Myocyte (in vitro differentiated cells): ENCODE measurements at places on chromosomes 2 and 18. TPM values are rescaled to one million over a fixed set of nuclear protein-coding genes. Genes with fewer than 3 reads are reported as not detected.

PTPRN gene
- total RNA-seq, result 0.24 and 0.68 TPM in 2 replicates

GRP gene
- total RNA-seq, result not detected in 2 replicates

WNT6 gene
- 0.31 and 0.37 TPM in 2 replicates for total RNA-seq

UGT1A3 gene
- total RNA-seq, result not detected in 2 replicates

RUFY4 gene
- total RNA-seq, result 0.08 TPM in 1 of 2 replicates, not detected in the other

- DNase-seq, result no peak
Observed at GRCh38 chr2:237324405-237324831, 89.5 kb downstream of the COL6A3 start.

- no peak for DNase-seq
Observed at GRCh38 chr18:11150271-11150615, 874 bp upstream of the PIEZO2 start.

- DNase-seq, result no peak
Observed at GRCh38 chr2:104938231-104938941, 84.5 kb downstream of the POU3F3 start.

- DNase-seq, result no peak
Observed at GRCh38 chr2:7609556-7609955, 692.3 kb downstream of the RNF144A start.

GRCh38 chr2:169504651-169505050 lies 4.9 kb upstream of the KLHL41 start:
- DNase-seq, result no peak

GRCh38 chr2:213285404-213285803 lies 1.1 kb downstream of the SPAG16 start:
- DNase-seq, result no peak

- peak; percentile 8 for DNase-seq
Observed at GRCh38 chr2:162164802-162165201, 12.8 kb upstream of the GCG start.

GRCh38 chr2:19609266-19609665 lies 250.8 kb upstream of the OSR1 start:
- no peak for DNase-seq

GRCh38 chr2:54704238-54704637 lies 19.2 kb upstream of the EML6 start:
- DNase-seq, result no peak
